Activated gamma-delta T cell treated with Interleukin-2 at 50 U/mL for 16 hours (primary cell): ENCODE measurements at places on chromosomes 2 and 18.

- DNase-seq = no peak
Measured at GRCh38 chr2:149056541-149057255, 18.2 kb downstream of the LYPD6B start.

DNA sequence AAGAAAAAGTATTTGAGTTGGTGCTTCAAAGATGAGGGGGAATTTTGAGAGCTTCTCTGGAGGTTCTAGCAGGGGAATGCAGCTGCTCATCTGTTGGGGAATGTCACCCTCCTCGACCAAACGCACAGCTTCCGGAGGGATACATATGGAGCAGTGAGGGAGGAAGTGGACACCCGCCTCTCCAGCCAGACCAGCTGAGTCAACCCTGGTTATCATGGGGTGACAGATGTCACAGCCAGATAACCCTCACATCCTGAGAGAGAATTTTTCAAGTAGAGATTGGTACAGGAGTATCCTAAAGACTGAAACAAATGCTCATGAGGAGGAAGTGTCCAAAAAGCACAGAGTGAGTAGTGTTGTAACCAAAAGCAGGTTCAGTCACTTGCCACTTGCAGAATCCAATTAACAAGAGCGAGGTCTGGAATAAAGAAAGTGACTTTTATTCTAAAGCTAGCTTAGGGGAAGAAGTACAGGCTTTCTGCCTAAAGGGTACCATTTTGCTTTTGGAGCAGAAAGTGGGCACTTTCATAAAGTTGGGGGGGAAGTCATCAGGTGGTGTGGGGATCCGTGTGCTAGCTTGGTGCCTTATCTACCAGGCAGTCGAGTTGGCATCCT is 395.2 kb downstream of the RAD51AP2 start:
- no peak for DNase-seq

GRCh38 chr2:61647044-61647443 is 108.9 kb upstream of the XPO1 start:
- DNase-seq = no peak

DNA sequence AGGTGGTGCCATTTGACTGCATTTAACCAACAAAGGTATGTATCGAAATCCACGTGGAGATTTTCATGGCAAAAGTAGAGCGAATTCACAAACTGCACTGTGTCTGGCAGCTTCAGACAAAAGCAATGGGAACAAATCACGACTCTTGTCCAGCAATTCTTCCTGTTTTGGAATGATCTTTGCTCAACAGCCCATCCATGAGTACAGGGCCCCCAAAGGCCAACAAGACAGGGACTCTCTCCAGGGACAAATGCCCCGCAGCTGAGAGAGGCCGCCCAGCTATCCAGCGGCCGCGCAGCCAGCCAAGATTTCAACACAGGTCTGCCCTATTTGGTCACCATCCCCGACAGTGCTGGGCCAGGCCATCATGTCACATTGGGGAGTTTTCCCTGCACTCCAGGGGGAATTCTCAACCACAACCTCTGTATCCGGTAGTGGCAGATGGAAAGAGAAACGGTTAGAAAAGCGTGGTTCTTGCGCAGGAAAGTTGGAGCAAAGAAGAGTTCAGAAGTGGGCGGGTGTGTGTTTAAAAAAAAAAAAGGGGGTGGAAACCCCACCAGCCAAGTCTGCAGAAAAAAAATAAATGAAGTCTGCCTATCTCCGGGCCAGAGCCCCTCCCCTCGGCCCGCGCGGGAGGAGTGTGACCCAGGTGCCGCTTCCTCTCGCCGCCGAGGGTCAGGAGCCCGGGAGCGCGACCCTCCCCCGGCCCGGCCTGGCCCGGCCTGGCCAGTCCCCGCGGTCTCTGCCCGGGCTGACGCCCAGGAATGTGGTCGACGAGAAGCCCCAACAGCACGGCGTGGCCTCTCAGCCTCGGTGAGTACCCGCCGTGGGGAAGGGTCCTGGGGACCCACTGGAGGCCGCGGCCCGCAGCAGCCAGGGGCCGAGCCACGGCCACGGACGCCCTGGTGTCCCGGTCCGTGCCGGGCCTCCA is at the start of gene GYPC:
GYPC (plus strand) TSS at position 659 of the 931 bp plus-strand sequence; CDS start at position 765, 106 bp downstream.
- DNase-seq = peak; percentile 44

DNA sequence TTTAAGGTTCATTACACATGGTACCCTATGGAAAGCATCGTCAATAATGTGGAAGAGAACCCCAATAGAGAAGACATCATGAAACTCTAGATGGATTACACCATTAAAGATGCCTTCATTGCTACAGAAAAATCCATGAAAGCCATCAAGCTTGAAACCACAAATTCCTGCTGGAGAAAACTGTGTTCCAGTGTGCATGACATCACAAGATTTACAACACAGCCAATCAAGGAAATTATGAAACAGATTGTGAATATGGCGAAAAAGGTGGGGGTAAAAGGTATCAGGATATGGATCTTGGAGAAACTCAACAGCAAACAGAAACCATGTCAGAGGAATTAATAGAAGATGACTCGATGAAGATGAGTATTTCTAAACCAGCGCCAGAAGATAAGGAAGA is 200.0 kb downstream of the SLC4A10 start:
- DNase-seq = no peak

DNA sequence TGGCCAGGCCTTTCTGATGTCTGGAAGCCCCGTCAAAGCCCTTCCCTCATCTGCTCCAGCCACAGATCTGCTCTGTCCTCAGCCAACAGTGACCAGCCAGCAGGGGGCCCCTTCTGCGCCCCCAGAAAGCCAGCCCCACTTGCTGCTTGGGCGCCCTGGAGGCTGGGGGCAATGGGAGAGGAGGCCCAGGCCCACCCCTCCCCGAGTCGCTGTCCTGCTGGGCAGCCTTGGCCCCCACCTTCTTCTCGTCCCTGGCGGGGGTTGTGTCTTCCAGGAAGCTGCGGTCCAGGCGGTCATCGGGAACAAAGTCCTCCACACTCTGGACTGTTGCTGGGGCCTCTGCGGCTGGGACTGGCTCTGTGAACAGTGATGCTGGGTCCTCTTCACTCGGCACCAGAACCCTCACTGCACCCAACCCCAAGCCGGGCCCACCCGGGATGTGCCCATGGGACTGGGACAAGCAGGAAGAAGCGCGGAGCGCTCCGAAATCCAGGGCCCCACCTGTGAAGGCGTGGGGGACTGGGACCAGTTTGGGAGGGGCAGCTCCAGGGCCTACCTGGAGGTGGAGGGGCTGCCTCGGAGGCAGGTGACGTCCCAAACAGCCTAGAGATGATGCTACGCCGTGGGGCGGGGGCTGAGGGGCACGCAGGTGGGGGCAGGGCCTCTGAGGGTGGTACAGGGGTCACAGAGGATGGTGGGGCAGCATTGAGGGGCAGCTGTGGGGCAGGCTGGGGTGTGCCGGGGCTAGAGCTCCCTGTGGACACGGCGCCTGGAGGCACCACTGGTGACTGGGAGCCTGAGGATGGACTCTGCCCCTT is 257.6 kb downstream of the ANKRD30B start:
- DNase-seq = no peak

DNA sequence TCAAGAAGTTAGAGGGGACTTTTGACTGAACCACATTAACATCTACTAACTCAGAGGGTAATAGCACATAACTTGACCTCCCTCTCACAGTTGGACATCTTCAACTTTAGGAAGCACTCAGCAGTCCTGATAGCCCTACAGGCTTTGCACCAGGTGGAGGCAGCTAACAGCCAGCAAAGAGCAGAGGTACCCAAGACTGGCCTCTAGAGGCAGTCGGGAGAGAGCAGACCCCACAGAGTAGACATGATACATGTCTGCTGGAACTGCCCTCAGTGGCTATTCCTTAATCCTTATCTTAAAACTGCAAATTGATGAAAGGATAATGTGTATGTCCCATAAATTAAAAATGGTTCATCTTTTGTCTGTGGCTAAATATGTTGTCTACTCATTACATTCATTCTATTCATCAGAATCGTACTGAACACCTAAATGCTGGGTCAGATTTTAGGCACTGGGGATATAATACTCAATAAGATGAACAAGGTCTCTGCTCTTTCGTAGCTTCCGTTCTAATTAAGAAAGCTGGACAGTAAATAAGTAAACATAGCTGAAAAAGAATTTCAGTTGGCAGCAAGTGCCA is 49.8 kb downstream of the CAB39 start:
- peak; percentile 23 for DNase-seq

GRCh38 chr2:105537466-105537865 is 138.6 kb upstream of the FHL2 start:
- DNase-seq = no peak

- no peak for DNase-seq
Measured at GRCh38 chr2:20054931-20055330, 3.5 kb upstream of the LAPTM4A start.

- no peak for DNase-seq
Measured at GRCh38 chr2:86082756-86083155, 22.9 kb downstream of the POLR1A start.

GRCh38 chr18:62187543-62188510 is 772 bp downstream of the RELCH start:
- DNase-seq = peak; percentile 12

DNA sequence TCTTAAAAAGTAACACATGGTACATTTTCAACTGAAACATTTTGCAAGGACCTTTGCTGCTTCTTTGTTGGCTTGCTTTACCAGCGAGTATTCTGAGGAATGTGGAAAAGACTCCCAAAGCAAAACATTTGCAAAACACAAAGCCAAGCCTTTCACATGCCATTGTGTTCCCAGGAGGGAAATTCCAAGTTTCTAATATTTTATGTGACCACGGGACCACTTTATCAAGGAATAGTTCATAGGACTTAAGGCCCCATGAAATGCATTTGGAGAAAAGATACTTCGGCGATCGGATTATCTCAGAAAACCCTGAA is 26.2 kb downstream of the CYP27C1 start:
- DNase-seq = no peak

GRCh38 chr2:200376513-200377354 is 70.2 kb downstream of the SPATS2L start:
- peak; percentile 16 for DNase-seq
